Effector CD4-positive, alpha-beta T cell (primary cell): ENCODE measurements at places on chromosomes 2 and 18.

DNA sequence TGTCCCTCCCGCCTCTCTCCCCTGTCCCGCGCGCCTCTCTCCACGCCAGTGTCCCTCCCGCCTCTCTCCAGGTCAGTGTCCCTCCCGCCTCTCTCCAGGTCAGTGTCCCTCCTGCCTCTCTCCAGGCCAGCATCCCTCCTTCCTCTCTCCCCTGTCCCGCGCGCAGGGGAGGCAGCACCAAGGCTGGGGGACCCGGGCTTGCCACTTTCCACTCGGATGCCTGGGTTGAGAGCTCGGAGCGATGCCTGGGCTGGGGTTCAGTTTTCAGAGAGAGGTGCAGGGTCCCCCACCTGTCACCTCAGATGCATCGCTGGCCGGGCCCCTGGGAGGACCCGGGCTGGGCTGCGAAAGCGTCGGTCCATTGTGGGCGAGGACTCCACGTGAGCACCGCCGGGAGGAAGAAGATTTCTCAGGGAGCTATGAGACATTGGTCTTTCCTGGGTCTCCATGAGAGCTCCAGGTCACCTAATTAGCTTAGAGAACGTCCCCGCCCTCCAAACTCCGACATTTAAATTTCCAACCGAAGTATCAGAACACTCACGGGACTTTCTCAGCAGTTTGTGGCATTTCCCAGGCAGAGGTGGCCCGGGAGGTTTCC lies 2.1 kb downstream of the FBLN7 start:
- DNase-seq, result no peak

- no peak for DNase-seq
Observed at GRCh38 chr2:26612522-26613240, 28.5 kb downstream of the CIB4 start.

- no peak for DNase-seq
Observed at GRCh38 chr2:14567561-14567960, 65.0 kb upstream of the LRATD1 start.

- DNase-seq, result no peak
Observed at GRCh38 chr2:128979182-128979581, 660.5 kb upstream of the HS6ST1 start.

DNA sequence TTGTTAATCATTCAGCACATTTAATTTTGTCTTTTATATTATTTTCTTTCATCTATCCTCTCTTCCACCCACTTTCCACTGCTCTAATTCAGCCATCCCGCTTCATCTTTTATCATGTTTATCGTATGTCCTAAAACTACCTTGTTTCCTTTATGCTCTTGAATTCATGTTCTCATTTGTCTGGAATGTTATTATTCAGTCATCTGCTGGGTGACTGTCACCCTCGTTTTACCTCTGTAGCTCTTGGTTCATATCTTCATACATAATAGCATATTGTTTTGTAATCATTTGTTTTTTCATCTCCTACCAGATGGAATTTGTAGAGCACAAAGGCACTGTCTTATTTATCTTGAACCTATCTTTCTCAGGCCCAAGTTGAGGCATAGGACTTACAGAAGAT lies 37.0 kb downstream of the SMCHD1 start:
- DNase-seq, result no peak

GRCh38 chr2:75570948-75571729 lies 10.4 kb upstream of the EVA1A start:
- no peak for DNase-seq

- DNase-seq, result no peak
Observed at GRCh38 chr2:58110765-58111164, 64.2 kb downstream of the VRK2 start.
